ENCODE measurements at places on chromosomes 4 and X.

DNA sequence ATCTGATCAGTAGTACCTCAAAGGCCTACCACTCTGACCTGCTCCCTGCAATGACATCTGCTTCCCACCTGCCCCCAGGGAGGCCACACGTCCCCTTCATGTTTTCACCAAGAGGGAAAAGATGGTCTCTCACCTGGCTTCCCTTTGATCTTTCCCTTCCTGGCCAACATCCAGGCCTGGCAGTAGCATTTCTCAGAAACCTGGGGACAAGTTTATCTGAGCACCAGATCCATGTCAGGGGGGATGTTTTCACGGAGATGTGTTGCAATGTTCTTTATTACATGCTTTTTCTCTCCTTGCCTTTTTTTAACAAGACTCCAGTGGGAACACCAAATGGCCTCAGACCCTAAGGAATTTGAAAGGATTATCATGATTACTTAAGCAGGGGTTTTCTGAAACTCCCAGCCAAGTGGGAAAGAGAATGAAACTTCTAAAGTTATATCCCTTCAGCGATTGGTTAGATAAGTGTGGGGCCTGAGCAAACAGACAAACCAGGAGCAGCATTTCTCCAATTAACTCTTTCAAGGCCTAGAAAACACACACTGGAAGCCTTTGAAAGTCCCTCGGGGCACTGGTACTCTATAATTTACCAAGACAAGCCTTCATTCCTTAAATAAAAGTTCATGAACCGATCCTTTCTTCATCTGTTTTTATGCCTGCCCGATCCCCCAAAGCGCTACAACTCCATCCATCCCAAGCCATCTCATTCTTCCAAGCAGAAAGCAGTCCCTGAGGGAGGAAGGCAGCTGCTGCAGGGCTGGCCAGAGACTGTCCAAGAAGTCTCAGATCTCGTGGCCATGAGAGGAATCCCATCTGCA is 94.1 kb downstream of the BCOR start:
- H3K36me3 ChIP-seq = no peaks in the 10 kb centered on the region
- peaks cover 22% of the 10 kb centered on the region for H3K27me3 ChIP-seq
- peaks cover 17% of the 10 kb centered on the region for H3K4me1 ChIP-seq
- H3K4me3 ChIP-seq = no peak overlapping the region
- no peak overlapping the region for H3K27ac ChIP-seq
- no peak for DNase-seq

- no peaks in the 10 kb centered on the region for H3K36me3 ChIP-seq
- peaks cover 12% of the 10 kb centered on the region for H3K4me1 ChIP-seq
- peaks cover 18% of the 10 kb centered on the region for H3K27me3 ChIP-seq
- no peak overlapping the region for H3K4me3 ChIP-seq
- no peak overlapping the region for H3K27ac ChIP-seq
These were observed 114.5 kb upstream of the TRIM2 start for GRCh38 chr4:153089742-153090141.

DNA sequence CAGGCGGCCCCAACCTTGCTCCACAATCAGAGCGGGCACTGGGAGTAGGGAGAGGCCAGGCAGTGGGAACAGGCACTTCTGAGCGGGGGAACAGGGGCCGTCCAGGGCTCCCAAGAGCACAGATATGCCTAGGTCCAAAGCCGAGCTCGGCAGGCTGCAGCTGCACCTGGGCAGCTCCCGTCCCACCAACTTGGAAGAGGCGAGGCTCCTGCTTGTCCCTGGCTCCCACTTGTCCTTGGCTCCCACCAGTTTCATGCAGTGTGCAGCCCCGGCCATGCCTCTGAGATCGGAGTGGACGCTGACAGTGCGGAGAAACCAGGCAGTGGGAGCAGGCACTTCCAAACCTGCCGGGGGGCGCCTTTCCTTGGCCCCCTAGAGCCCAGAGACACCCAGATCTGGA is 84.0 kb upstream of the XAGE2 start:
- no peak for DNase-seq
- H3K36me3 ChIP-seq = no peaks in the 10 kb centered on the region
- H3K4me3 ChIP-seq = no peak overlapping the region
- no peaks in the 10 kb centered on the region for H3K4me1 ChIP-seq
- no peak overlapping the region for H3K27ac ChIP-seq
- H3K27me3 ChIP-seq = no peaks in the 10 kb centered on the region

- DNase-seq = no peak
- peaks cover 3% of the 10 kb centered on the region for H3K4me1 ChIP-seq
- no peak overlapping the region for H3K27ac ChIP-seq
- H3K27me3 ChIP-seq = no peaks in the 10 kb centered on the region
These were observed 24.2 kb downstream of the CNKSR2 start for GRCh38 chrX:21398426-21398825.

- H3K27ac ChIP-seq = no peak overlapping the region
- no peak for DNase-seq
- H3K4me1 ChIP-seq = no peaks in the 10 kb centered on the region
- no peaks in the 10 kb centered on the region for H3K36me3 ChIP-seq
- no peak overlapping the region for H3K4me3 ChIP-seq
These were observed 680.1 kb upstream of the AADAT start for GRCh38 chr4:170769862-170770261.

DNA sequence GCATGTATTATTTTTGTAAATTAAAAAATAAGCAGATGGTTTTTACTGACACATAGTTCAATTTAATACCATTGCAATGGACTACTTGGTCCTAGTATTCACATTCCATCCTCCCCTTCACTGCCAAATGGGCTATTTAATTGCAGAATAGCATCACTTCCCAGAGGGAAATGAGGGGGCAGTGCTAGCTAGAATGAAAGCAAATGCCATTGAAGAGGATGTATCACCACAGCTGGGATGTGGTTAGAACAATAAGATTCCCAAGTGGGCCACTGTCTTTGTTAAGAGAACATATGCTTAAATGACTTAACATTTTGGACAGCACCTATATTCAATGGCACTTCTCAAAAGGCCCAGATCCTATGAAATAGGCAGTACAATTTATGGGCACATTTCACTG is 224.7 kb downstream of the RBMX2 start:
- H3K36me3 ChIP-seq = no peaks in the 10 kb centered on the region
- DNase-seq = no peak
- H3K4me1 ChIP-seq = no peaks in the 10 kb centered on the region
- H3K27ac ChIP-seq = no peak overlapping the region
- no peak overlapping the region for H3K4me3 ChIP-seq

GRCh38 chrX:10021461-10022272 is 54.5 kb downstream of the CLDN34 start:
- no peaks in the 10 kb centered on the region for H3K27me3 ChIP-seq
- no peak overlapping the region for H3K4me3 ChIP-seq
- peaks cover 8% of the 10 kb centered on the region for H3K4me1 ChIP-seq

DNA sequence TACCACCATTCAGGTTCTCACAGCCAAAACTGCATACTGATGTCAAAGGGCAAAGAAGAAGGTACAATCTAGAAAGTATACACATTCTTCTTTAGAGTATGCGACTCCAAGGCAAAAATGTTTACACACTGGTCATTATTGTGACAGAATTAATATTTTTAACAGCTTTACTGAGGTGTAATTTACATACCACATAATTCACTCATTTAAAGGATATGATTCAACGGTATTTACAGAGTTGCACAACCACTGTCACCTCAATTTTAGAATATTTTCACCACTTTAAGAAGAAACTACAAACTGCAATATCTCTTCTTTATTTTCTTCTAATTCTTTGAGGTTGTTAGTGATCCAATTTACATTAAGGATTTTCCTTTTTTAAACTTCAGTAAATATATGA is 325.4 kb upstream of the SMIM31 start:
- no peak overlapping the region for H3K27ac ChIP-seq
- no peaks in the 10 kb centered on the region for H3K36me3 ChIP-seq
- no peak overlapping the region for H3K4me3 ChIP-seq
- H3K27me3 ChIP-seq = no peaks in the 10 kb centered on the region
- no peak for DNase-seq

- no peak for DNase-seq
- no peaks in the 10 kb centered on the region for H3K4me1 ChIP-seq
- peaks cover 26% of the 10 kb centered on the region for H3K27me3 ChIP-seq
- no peak overlapping the region for H3K27ac ChIP-seq
- no peak overlapping the region for H3K4me3 ChIP-seq
These were observed 6.1 kb upstream of the RNF175 start for GRCh38 chr4:153765894-153766293.

DNA sequence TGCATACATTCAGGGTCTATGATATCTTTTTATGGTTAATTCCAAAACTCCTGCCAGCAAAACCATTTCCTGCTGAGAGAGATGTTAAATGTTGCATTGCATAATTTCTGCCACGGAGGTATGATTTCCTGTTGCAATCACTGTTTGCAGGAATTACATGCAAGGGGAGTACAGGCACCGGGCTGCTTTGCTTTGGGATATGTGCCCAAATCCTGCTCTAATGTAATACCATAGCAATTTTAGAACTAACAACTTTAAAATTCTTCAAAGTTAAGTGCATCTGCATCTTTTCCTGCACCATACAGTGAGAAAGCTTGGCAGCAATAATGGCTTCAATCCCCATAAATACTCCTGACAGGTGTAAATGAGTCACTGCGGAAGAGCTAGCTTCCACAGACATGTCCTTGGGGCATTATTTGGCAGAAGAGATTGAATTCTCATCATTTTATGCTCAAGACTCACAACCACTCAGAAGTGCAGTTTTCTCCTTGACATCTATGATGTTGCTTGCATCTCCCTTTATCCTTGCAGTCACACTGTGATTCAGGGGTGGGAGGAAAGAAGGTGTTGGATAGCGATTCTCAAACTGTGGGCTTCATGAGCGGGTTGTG is 29.6 kb downstream of the TRIM2 start:
- peaks cover 10% of the 10 kb centered on the region for H3K4me1 ChIP-seq
- H3K36me3 ChIP-seq = no peaks in the 10 kb centered on the region
- no peak for DNase-seq
- H3K27me3 ChIP-seq = peaks cover 32% of the 10 kb centered on the region
- no peak overlapping the region for H3K4me3 ChIP-seq
- H3K27ac ChIP-seq = no peak overlapping the region

GRCh38 chr4:10006231-10006600 is 15.1 kb downstream of the SLC2A9 start:
- peaks cover 79% of the 10 kb centered on the region for H3K4me1 ChIP-seq
- DNase-seq = no peak
- H3K4me3 ChIP-seq = no peak overlapping the region
- no peaks in the 10 kb centered on the region for H3K27me3 ChIP-seq

DNA sequence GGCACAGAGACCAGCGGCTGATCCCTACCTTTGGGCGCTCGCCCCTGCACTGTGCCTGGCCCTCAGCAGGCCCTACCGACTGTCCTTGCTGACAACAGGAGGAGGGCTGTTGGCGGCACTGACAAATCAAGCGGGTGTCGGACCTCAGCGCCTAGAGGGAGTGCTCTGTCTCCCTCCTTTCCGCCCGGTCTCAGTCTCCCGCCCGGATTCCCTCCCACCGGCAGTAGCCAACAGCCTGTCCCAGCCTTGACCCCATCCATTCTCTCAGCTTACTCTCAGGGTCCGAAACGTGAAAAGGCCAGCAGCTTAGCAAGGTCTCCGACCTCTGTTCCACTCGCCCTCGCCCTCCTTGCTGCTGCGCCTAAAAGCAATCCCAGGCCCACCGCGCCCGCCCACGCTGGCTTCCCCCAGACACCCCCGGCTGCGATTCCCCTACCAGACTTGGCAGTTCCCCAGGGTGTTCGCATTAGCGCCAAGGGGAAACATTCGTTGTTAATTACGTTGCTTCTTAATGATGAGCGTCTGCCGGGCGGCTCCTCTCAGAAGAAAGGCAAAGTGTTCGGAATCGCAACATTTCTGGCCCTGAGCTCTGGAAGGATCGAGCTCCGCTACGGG is 96.2 kb downstream of the SOWAHB start:
- no peak overlapping the region for H3K4me3 ChIP-seq
- no peak overlapping the region for H3K27ac ChIP-seq
- DNase-seq = no peak
- H3K4me1 ChIP-seq = no peaks in the 10 kb centered on the region
- no peaks in the 10 kb centered on the region for H3K36me3 ChIP-seq

- H3K4me3 ChIP-seq = peak overlapping the region; percentile 49
- H3K4me1 ChIP-seq = peaks cover 76% of the 10 kb centered on the region
- peaks cover 22% of the 10 kb centered on the region for H3K36me3 ChIP-seq
- no peak for DNase-seq
These were observed 32.3 kb downstream of the GAB3 start for GRCh38 chrX:154718616-154719015.

DNA sequence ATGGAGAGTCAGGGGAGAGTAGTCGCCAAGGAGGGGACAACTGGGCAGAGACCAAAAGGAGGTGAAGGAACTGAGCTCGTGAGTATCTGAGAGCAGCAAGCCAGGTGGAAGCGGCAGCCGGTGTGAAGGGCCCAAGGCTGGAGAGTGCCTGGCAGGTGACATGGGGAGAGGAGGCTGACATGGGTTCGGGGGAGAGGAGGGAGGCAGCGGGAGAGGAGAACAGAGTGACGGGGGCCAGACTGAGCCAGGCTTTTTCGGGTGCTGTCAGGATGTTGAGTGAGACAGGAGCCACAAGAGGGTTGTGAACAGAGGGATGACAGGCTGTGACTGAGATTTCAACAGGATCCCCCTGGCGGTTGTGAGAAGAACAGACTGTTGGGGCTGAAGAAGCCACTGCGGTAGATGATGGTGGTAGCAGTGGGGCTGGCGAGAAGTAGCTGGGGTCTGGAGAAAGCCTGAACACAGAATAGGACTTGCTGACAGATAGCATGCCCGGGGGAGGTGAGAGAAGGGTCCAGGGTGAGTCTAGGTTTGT is 5.7 kb downstream of the ELK1 start:
- DNase-seq = no peak
- no peaks in the 10 kb centered on the region for H3K27me3 ChIP-seq
- H3K4me1 ChIP-seq = peaks cover 43% of the 10 kb centered on the region
- peak overlapping the region; percentile 11 for H3K27ac ChIP-seq

- H3K27ac ChIP-seq = no peak overlapping the region
- no peak for DNase-seq
- H3K36me3 ChIP-seq = peaks cover 26% of the 10 kb centered on the region
- no peak overlapping the region for H3K4me3 ChIP-seq
These were observed 36.7 kb downstream of the SLC9A6 start for GRCh38 chrX:136021903-136022302.

- H3K36me3 ChIP-seq = no peaks in the 10 kb centered on the region
- no peaks in the 10 kb centered on the region for H3K27me3 ChIP-seq
- H3K4me3 ChIP-seq = no peak overlapping the region
- no peak for DNase-seq
- H3K27ac ChIP-seq = no peak overlapping the region
- H3K4me1 ChIP-seq = no peaks in the 10 kb centered on the region
These were observed 109.8 kb downstream of the PARM1 start for GRCh38 chr4:75042601-75043208.

DNA sequence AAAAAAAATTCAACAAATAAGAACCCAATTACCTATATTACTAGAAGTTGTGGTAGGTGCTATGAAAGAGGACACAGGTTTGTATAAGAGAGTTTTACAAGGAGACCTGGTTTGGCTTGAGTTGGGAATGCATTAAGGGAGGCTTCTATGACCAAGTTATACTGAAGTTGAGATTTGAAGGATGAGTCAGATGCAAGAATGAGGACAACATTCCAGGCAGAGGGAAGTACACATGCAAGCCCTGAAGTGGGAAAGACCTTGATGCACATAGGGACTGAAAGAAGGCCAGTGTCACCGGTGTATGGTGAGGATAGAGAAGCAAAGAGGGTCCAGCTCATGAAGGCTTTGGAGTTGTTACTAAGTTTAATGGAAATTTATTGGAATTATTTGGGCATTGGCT is 52.2 kb downstream of the ANK2 start:
- no peak for DNase-seq
- no peaks in the 10 kb centered on the region for H3K4me1 ChIP-seq
- no peaks in the 10 kb centered on the region for H3K36me3 ChIP-seq
- no peaks in the 10 kb centered on the region for H3K27me3 ChIP-seq
